Cortex of kidney (tissue), 1 donor: ENCODE measurements at places on chromosomes 4 and X.

DNA sequence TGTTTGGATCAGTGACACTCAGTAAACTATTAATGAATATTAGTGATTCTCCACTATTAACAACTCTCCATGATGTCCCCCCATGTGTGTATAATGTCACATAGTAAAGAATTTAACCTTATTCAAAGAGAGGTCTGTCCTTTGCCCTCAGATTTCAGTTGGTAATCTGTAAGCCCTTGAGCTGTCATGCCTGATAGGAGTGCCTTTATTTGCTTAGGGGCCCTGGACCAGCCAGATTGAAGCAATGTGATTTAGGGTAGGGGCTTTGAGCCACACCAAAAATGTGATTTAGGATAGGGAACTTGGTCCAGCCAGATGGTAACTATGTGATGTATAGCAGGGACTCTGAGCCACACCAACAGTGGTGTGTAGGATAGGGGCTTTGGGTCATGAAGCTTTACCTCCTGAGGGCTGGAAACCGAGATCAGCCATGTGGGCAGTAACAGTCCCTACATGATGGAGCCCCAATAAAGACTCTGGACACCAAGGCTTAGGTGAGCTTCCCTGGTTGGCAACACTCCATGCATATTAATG, 44.3 kb upstream of the PAGE4 start:
- DNase-seq, result no peak

DNA sequence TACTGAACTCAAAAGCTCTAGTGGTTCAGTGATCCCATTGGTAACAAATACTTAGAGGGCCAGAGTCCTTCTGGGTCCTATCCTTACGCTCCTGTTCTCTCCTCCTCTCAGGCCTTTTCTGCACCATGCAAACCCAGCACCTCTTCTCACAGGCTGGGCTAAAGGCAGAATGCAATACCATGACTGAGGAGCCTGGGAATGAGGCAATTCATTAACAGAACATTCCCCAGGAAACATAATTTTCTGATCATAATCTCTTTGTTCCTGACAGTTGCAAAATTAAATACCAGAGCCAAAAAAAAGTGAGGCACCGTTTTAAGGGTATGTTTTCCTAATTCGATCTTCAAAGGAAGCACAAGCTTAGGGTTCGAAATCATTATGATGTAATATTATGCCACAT, 9.0 kb downstream of the SORBS2 start:
- no peak for DNase-seq

DNA sequence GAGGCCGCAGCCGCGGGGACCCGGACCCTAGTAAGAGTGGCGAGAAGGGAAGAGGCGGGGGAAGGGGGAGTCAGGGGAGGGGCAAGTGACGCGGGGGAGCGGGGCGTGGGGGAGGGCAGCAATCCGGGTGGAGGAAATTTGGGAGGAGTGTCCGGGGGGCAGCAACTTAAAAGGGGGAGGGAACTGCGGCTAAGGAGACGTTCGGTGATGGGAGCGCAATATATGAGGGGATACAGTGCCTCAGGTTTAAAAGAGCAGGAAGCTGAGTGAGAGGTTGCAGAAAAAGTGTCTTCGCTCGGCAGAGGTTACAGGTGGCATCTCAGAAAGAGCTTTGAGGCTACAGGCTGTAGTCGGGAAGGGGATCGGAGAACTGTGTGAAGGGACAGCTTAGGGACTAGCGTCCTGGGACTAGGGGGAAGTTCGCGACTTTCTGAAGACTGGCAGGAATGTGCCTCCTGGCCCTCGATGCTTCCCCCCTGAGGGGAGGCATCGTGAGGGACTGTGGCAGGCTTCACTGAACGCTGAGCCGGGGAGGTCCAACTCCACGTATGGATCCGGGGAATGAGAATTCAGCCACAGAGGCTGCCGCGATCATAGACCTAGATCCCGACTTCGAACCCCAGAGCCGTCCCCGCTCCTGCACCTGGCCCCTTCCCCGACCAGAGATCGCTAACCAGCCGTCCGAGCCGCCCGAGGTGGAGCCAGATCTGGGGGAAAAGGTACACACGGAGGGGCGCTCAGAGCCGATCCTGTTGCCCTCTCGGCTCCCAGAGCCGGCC, 519 bp downstream of the FOXO4 start:
- peak; percentile 2 for DNase-seq

- no peak for DNase-seq
These were observed 140.5 kb downstream of the ASB9 start for GRCh38 chrX:15129412-15129811.

DNA sequence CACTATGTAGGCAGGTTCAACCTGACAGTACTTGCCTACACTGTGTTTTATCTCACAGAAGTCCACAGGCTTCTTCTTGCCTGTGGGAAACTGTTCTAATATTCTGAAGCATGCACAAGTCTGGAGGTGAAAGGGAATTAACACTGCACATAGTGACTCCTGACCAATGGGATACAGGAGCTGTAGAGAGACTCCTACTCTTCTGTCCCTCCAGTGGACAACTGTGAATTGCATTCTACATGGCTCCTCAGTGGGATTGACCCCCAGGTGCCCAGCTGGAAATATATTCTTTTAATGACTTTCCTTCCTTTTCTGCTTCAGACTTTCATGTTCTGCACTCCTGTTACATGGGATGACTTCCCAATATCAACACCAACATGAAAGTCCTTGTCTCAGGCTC, 8.2 kb upstream of the YIPF6 start:
- no peak for DNase-seq

- no peak for DNase-seq
These were observed 96.8 kb upstream of the FAT1 start for GRCh38 chr4:186820391-186820891.

- DNase-seq, result no peak
These were observed 33.2 kb downstream of the PPARGC1A start for GRCh38 chr4:23856630-23857029.

DNA sequence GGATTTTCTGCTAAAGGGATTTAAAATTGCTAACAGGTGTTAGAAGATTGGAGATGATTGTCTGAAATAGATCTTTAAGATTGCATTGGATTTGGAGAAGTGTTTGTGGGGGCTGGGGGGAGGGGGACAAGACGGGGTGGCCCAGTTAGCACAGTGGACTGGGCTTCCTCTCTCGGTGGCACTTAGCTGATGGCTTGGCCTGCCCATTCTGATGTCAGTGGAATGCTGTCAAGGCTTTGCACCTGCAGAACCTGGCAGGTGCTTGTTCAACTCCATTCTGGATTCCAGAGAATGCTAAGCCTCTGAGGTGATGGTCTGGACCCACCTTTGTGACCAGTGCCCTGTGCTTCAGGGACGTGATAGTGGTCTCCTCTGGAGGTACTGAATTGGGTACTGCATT, 43.7 kb downstream of the ADD1 start:
- DNase-seq, result no peak

- DNase-seq, result no peak
These were observed 10.9 kb downstream of the KLHL4 start for GRCh38 chrX:87528487-87528886.

- DNase-seq, result no peak
These were observed at the start of gene RAB33B for GRCh38 chr4:139454111-139455045. Gene RAB33B (plus strand): TSS chr4:139454121. CDS start chr4:139454196, 75 bp downstream.

DNA sequence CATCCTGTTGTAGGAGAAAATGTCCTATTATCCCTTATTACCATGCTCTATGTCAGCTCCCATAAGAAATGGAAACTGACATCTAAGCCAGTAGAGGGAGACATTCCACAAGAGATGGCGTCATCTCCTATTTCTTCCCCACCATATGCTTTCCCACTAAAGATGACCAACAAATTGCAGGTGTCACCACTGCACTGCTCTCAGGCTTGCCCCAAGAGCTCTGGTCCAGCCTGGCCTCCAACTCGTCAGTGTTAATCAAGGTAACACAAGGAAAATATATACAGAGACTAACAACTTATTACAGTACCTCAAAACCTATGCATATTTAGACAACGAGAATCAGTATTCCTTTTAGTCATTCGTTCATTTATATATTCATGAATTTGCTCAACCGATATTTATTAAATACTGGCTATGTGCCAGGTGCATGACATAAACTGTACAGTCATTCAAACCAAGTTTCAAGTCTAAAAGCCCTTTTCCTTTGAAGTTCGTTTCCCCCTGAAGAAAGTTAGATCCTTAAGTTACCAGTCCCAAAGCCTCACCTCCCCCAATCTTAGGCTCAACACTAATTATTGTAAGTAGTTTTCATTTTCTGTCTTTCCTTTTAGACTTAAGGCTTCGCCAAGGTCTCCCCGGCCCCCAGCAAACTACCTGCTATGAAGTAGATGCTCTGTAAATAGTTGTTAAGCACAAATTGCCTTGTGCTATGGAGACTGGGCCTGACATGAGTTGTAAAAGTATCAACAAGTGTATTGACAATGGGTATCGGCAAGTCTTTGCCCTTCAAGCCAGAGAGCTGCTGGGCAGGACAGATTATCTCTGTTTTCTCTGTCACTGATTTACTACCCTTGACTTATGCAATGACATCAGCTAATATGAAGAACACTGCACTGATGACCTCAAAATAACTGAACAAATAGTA, 3.1 kb upstream of the FGB start:
- no peak for DNase-seq

DNA sequence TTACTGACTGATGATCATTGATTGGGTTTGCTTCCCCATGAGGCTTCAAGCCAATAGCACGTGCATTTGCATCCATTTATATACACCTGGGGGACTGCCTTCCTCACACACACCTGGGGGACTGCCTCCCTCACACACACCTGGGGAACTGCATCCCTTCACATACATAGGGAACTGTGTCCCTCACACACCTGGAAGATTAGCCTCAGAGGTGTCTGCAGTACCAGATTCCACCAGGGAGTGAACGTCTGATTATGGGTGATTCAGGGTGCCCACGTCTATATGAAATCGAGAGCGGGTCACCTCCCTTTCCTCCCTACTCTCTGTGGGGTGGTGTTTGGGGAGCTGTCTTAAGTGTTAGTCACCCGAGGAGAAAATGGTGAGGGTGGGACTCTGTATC, 16.9 kb downstream of the CD99 start:
- no peak for DNase-seq

DNA sequence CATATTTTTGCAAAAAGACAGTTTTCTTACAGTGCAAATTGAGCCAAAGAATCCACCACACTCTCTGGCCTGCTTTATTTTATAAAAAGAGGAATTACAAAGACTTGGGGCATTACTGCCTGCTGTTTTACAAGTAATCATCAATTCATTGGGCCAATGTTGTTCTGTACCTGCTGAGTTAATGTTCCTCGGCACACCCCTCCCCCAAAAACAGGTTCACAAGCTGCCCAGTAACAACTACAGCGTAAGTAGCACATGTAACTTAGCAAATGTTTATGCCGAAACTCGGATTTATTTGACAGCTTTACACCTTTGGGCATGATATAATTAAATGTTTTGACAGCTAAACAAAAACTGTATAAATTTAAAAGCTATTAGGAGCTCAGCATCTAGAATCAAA, 214.6 kb upstream of the MAB21L2 start:
- no peak for DNase-seq

GRCh38 chr4:139028191-139028661, 12.6 kb downstream of the NOCT start:
- no peak for DNase-seq

DNA sequence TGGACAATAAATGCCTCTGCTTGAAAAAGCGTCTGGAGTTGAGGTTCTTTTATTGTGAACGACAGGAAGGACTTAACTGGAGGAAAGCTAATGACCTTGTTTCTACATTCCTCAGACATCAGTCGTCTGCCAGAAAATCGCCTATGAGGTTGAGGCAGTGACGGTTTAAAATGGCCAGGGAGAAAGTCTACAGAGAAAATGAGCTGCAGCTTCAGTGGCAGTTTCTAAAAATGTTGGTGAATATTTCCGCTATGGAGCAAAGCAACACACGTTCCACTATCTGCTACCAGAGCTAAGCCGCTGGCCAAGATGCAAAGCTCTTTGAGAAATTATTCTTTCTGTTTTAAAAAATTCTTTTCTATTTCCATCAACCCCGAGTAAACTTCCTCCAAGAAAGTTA, 116.9 kb upstream of the GALNT7 start:
- no peak for DNase-seq

DNA sequence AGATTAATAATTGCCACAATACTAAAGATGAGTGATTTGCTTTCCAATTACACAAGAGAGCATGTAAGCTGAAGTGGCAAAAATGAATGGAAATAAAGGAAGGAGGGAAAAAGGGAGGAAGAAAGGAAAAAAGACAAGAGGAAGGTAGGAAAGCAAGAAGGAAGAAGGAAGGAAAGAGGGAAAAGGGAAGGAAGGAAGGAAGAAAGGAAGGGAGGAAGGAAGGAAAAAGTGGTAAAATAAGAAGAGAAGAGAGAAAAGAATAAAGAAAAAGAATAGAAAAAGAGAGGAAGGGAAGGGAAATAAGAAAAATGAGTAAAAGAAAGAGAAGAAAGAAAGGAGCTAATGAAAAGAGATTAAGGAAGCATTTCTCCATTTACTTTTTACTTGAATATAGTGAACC, 4.6 kb downstream of the NDST4 start:
- DNase-seq, result no peak

GRCh38 chr4:184384056-184384809, 90.1 kb downstream of the IRF2 start:
- DNase-seq, result no peak

- DNase-seq, result no peak
These were observed 436.7 kb upstream of the AADAT start for GRCh38 chr4:170526471-170526870.

DNA sequence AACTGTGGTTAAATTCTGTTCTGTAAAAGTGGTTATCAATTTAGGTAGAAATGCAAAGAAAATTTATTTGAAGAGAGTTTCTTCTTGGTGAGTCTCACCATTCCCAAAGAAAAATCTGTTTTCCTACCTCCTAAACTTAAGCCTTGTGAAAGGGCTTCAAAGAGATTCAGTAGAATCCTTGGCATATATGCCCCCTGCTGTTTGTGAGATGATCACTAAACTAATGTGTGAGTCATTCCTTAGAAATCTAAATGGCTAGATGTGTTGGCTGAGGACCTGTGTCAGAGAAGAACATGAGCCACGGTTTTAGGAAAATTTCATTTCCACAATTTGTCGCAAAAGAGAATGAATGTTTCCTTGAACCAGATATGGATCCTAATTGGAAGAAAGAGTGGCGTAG, 260.9 kb downstream of the SLC7A11 start:
- DNase-seq, result no peak

DNA sequence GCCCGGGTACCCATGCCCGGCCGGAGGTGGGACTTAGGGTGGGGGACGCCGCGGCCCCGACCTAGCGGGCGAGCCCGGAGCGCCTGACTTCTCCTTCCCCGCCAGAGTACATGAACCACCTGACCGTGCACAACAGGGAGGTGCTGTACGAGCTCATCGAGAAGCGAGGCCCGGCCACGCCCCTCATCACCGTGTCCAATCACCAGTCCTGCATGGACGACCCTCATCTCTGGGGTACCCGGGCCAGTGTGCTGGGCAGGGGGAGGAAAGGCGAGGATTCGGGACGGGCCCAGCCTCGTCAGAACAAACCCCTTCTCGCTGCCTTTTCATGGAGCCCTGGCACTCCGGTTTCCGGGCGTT, 622 bp downstream of the TAFAZZIN start:
- no peak for DNase-seq

DNA sequence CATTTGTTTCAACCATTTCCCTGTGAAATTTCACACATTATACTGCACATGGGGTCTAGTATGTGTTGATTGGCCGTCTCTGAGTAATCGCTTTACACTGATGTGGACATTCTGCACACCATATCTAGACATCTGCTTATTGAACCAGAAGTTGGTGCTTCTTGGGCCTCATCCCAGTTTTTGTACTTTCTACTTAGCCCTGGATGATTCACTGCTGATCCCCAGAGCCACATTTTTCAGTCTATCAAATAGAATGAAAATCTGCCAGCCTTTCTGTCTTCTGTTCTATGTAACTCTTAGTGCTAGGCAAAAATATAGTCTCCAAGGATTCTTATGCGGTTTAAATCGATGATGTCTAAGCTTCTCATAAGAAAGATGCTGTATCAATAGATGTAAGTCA, 40.5 kb upstream of the RELL1 start:
- DNase-seq, result no peak

GRCh38 chr4:89645482-89645881, 191.5 kb downstream of the SNCA start:
- DNase-seq, result no peak
